ENCODE measurements at places on chromosomes 4 and X. TPM values are rescaled to one million over a fixed set of nuclear protein-coding genes. Genes with fewer than 3 reads are reported as not detected.
A peak's percentile ranks its signal among the peaks of the same experiment; 100 is the strongest.

DNA sequence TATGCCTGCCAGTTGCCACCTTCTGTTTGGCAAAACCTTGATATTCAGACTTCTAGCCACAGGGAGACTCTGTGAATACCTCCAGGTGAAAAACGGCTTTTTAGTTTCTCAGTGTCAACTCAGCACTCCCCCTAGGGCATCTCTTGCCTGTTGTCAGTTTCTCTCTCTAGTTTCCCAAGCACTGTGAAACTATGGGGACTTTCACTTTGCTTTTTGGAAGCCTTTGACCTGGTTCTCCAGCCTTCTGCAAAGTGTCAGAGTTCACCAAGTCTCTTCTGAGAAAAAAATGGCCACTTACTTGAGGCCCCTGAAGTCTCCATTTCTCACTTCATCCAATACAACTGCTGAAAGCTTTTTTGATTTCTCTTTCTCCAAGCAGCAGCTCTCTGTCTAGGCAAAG, 521.5 kb downstream of the INPP4B start:
- H3K27ac ChIP-seq: no peak overlapping the region
- no peaks in the 10 kb centered on the region for H3K4me1 ChIP-seq
- no peaks in the 10 kb centered on the region for H3K27me3 ChIP-seq
- no peak for DNase-seq
- no peak overlapping the region for H3K4me3 ChIP-seq
- H3K36me3 ChIP-seq: no peaks in the 10 kb centered on the region

GRCh38 chrX:110600745-110601310, 194.8 kb downstream of the CHRDL1 start:
- H3K4me1 ChIP-seq: no peaks in the 10 kb centered on the region
- H3K4me3 ChIP-seq: no peak overlapping the region
- no peak for DNase-seq
- H3K36me3 ChIP-seq: no peaks in the 10 kb centered on the region

DNA sequence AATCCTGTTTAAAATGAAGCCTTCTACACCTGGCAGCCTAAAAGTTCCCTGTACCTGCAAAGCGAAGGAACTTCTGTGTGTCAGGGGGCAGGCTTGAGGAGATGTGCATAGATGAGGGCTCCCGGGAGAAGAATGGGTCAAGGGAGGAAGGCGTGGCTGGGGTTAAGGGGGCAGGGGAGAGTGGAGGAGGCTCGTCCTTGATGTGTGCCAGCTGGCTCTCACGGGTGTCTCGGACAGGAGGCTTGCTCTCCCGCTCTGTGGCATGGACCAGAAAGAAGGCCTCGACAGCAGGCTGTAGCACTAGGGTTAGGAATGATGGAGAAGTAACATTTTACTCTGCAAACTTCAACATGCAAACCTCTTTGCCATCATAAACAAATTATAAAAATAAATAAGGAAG, 104.6 kb upstream of the HSD17B10 start:
- no peak overlapping the region for H3K4me3 ChIP-seq
- H3K36me3 ChIP-seq: peaks cover 87% of the 10 kb centered on the region
- no peaks in the 10 kb centered on the region for H3K4me1 ChIP-seq
- no peak for DNase-seq
- no peaks in the 10 kb centered on the region for H3K27me3 ChIP-seq
- no peak overlapping the region for H3K27ac ChIP-seq

- H3K36me3 ChIP-seq: no peaks in the 10 kb centered on the region
- DNase-seq: no peak
- peaks cover 12% of the 10 kb centered on the region for H3K4me1 ChIP-seq
Observed at GRCh38 chr4:168604496-168605373, 107.9 kb downstream of the PALLD start.

DNA sequence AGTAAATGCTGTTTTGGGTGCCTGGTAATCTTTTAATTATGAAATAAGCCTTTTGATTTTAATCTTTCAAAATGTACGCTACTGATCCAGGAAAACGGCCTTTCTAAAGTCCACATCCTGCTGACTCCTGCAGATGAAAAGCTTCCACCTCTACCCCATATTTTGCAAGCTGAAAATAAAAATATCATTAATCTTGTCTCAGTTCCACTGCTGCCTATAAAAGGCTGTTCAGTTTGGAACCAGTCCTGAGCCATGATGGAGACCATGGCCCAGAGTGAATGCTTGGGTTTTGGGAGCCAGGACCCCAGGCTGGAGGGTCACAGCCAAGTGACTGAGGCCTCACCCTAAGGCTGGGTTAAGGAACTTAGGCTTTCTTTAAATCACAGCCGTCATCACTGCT, 110.8 kb downstream of the AFF1 start:
- H3K36me3 ChIP-seq: peaks cover 22% of the 10 kb centered on the region
- peak; percentile 70 for DNase-seq
- no peaks in the 10 kb centered on the region for H3K27me3 ChIP-seq
- peaks cover 86% of the 10 kb centered on the region for H3K4me1 ChIP-seq
- H3K27ac ChIP-seq: peak overlapping the region; percentile 87

The ETDA gene
- not detected for total RNA-seq

The TKTL2 gene
- total RNA-seq: not detected

The TEX13B gene
- total RNA-seq: not detected

Measured in esophagus muscularis mucosa (tissue), 4 donors.